Stimulated activated CD8-positive, alpha-beta memory T cell treated with anti-CD3 and anti-CD28 coated beads, Interleukin-7, amount 100 ng/mL, for 4 hours (primary cell): ENCODE measurements at places on chromosomes 1 and 21.

DNA sequence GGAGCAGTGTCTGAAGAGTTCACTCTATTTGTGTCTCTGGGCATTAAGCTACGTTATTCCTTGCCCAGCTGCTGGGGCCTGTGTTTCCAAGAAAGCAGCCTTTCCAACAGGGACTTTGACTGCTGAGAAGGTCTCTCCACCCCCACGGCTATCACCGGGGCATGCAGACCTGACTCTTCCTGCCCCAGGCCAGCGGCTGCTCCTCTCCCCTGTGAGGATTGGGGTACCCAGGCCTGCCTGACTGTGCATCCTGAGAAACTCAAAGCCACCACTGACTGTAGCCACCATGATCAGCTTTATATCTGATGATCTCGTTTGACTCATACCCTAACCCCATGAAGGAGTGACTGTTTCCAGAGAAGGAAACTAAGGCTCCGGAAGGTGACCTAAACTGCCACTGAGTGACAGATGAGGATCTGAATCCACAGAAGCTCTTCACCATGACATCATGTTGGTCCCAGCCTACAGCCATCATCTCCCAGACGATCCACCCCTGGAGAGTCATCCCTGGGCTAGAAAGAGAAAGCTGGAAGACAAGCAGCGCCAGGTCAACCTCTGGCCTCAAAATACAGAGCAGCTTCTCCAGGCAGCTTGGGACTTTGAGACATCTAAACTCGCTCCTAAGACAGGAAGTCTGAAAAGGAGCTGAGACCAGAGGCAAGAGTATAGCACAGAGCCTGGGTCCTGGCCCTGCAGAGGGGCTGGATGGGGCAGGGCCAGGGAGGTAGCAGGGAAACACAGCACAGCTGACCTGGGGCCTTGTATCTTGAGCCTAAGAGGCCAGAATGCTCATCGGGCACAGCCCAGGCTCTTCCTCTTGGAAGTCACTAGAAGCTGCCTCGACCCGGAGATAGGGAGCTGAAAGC is 244.0 kb upstream of the VAMP3 start:
- DNase-seq, result no peak

DNA sequence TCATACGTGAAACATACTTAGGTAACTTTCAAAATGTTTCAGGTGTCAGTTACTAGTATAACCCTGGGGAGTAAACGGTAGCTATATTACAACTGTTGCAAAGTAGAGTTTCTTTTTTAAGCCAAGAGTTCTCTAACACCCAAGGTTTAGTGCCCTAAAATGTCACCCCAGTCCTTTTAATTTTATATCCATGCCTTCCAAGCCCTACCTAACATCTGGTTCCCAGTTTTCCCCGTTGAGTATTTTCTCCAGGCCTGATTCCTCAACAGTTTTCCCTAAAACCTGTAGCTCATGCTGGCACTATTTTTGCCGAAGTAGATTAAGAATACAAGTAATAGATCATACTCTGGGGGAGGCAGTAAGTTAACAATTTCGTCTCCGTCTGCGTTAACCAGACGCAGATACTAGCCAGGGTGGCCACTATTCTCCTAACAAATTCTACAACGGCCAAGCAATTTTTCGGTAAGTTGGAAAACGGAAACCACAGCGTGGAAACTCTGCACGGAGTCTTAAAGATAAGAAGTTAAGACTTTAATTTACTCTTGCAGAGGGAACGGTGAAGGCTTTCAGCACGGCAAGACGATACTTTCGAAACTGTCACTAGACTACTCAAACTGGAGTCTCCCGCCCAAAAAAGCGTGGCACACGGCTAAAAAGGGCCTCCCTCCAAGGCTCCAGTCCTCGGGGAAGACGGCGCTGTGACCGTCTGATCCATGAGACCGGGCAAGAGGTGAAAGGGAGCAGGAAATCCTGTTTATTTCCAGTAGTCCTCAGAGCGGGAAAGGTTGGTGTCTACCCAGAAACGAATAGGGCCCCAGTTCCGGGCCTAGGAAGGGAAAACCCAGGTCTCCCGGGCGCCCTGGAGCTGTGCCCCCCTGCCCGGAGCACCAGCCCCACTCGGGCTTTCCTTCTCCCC is 945 bp downstream of the SRSF4 start:
- no peak for DNase-seq

GRCh38 chr1:98216304-98216703 is 295.5 kb upstream of the DPYD start:
- no peak for DNase-seq

DNA sequence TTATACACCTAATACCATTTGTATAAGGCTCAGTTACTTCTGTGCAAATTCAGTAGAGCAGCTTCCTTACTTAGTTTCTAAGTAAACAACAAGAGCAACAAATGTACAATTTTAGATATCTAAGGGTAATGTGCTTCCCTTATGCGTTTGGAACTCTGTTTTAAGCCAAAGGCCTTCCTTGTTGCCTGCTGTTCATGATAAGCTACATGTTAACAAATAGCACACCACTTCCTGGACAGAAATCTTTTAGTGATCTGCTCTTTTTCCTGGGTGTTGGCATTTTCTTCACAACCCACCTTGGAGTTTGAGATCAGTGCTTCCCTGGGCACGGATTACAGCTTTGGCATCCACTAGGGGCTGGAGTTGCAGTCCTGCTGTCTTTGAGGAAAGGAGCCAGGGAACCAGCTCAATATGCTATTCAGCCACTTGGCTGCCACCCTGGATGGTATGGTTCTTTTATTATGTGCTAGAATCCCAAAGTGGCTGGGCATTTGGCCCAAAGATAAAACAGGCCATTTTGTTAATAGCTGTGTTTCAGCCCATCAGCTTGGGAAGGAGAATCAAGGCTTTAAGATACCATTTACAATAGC is 55.6 kb upstream of the ADAR start:
- no peak for DNase-seq

GRCh38 chr1:216533776-216534175 is 110.5 kb upstream of the USH2A start:
- DNase-seq, result no peak

DNA sequence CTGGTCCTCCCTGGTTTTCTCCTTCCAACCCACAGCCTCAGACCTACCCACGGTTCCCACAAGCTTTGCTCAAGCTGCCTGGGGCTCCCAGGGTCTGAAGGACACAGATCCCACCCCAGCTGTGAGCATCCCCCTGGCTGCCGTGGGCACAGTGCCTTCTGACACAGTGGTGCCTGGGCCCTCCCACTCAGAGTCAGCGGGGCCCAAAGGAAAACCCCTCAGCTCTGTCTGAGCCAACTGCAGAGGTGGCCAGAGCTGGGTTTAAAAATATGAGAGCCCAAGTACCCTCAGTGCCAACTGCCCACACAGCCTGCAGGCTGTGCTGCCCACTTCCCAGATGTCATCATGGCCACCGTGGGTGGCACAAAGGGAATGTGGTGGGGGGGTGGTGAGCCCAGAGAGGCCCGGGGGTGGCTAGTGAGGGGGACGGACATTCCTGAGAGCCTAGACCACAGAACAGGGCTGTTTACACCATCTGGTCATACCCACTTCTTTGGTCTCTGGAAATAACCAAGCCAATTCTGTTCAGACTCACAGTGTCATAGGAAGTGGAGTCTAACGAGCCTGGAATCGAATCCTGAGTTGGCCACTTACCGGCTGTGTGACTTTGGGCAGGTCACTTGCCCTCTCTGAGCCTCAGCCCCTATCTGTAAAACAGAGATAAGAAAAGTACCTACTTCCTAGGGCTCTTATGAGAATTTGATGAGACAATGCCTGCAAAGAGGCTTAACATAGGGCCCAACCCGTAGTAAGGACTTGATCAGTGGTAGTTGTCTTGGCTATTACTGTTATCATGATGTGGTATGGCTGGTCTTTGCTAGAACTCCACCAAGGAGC is 85.5 kb downstream of the CAMK2N1 start:
- no peak for DNase-seq

GRCh38 chr1:44851308-44851707 is 8.3 kb upstream of the PTCH2 start:
- DNase-seq, result no peak
